Amniotic stem cell (primary cell): ENCODE measurements at places on chromosomes 2 and 18.

- no peak for DNase-seq
Measured at GRCh38 chr18:46054956-46055837, 16.9 kb downstream of the PSTPIP2 start.

GRCh38 chr2:152062125-152063091 is 36.4 kb downstream of the CACNB4 start:
- DNase-seq = peak; percentile 28

GRCh38 chr18:57698571-57699276 is 77.1 kb upstream of the NARS1 start:
- peak; percentile 15 for DNase-seq

GRCh38 chr2:190755772-190756415 is 107.0 kb downstream of the NAB1 start:
- DNase-seq = no peak

DNA sequence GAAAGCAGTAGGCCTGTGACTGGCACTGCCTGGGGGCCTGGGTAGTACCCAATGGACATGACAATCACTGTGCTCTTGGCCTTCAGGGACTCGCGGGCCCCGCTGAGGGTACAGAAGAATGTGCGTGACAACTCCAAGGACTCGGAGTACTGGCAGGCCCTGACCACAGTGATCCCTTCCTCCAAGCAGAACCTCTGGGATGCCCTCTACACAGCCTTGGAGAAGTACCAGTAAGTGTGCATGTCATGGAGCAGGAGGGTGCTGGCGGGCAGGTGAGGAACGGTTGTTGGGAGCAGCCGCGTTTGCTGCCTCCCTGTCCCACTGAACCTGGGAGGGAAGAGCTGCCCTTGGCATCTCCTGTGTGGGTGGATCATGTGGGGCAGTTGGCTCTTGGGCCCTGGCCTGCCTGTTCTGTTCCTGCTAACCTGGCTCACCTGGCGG is 23.3 kb downstream of the OTOF start:
- no peak for DNase-seq

GRCh38 chr2:205495819-205496218 is 186.5 kb upstream of the NRP2 start:
- DNase-seq = no peak

- no peak for DNase-seq
Measured at GRCh38 chr2:7665880-7666279, 748.7 kb downstream of the RNF144A start.
